Choroid plexus epithelial cell (primary cell): ENCODE measurements at places on chromosomes 2 and 18.

- no peak for DNase-seq
Measured at GRCh38 chr2:237358721-237359517, 55.0 kb downstream of the COL6A3 start.

GRCh38 chr2:198917275-198917674, 540.5 kb downstream of the SATB2 start:
- no peak for DNase-seq

- peak; percentile 77 for DNase-seq
Measured at GRCh38 chr18:36942264-36942663, 113.3 kb downstream of the KIAA1328 start.

DNA sequence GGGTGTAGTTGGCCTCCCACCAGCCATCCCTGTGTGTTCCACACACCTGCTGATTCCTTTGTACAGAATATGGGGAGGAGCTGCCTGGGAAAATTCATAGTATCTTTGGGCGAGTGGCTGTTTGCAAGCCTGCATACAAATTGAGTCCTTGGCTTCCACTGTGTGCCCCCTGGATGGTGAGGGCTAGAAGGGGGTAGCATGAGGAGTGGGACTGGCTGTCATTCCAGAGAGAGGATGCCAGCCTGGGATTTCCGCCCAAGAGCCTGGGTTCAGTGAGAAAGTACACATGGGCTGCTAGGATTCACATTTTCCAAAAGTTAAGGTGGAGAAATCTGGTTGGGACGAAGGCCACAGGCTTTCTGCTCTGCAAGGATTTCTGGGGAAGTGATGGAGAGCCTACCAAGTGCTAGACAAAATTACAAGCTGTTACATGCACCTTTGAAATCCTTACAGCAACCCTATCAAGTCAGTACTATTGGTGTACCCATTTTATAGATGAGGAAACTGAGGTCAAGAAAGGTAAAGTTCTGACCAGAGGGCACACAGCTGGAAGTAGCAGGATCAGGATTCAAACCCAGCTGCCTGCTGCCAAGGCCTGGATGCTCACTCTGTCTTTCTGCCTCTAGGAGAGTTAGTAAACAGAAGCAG, 606 bp upstream of the TOGARAM2 start:
- DNase-seq = no peak

DNA sequence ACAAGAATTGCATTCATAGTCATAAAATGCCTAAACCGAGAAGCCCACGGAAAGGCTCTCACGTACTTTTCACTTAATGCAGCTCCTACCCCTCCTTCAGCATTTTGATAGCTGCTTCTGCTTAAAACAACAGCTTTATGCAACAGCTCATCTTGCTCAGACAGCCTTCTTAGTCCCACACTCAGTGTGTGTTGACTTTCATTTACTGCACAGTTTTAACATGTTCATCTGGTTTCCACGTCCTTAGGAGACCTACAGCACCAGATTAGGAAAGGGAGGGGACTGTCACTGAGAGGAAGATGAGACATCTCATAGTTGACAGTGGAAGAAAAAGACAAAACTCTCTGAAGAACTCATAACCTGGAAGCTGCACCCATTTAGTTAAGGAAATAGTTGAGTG, 435.4 kb downstream of the SETBP1 start:
- DNase-seq = no peak

- peak; percentile 9 for DNase-seq
Measured at GRCh38 chr2:97966545-97967215, 29.1 kb downstream of the TMEM131 start.

GRCh38 chr2:228417526-228417925, 236.0 kb upstream of the SPHKAP start:
- DNase-seq = no peak

DNA sequence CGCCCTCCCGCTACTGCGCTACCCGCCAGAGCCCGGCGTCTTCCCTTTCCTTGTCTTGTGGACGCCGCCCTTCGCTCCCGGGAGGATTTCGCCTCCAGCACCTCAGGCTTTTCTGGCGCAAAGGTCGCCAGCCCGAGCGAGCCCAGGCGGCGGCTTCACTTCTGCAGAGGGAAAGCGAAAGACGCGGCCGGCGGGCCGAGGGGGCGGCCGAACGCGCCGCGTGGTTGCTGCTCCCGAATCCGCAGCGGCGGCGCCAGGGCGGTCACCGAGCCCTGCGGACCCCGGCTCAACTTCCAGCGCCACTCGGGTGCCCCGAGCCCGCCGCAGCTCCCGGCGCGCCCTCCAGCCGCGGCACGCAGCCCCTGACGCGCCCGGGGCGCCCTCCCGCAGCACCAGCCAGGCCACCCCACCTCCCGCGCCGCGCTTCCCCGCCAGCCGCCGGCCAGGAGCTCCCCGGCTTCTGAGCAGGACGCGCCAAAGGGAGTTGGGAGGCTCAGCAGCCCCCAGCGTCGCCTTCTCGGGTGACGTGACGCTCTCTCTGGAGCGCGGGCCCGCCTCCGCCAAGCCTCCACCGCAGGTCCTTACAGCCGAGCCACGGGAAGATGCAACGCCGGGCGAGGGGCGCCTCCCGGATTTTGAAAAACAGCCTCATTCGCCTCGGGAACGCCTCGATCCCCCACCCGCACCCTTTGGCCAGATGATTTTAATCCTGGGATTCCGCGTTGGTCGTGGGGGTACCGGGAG, 84.9 kb upstream of the EPB41L3 start:
- peak; percentile 42 for DNase-seq

- DNase-seq = no peak
Measured at GRCh38 chr2:105570757-105571156, 171.9 kb upstream of the FHL2 start.

DNA sequence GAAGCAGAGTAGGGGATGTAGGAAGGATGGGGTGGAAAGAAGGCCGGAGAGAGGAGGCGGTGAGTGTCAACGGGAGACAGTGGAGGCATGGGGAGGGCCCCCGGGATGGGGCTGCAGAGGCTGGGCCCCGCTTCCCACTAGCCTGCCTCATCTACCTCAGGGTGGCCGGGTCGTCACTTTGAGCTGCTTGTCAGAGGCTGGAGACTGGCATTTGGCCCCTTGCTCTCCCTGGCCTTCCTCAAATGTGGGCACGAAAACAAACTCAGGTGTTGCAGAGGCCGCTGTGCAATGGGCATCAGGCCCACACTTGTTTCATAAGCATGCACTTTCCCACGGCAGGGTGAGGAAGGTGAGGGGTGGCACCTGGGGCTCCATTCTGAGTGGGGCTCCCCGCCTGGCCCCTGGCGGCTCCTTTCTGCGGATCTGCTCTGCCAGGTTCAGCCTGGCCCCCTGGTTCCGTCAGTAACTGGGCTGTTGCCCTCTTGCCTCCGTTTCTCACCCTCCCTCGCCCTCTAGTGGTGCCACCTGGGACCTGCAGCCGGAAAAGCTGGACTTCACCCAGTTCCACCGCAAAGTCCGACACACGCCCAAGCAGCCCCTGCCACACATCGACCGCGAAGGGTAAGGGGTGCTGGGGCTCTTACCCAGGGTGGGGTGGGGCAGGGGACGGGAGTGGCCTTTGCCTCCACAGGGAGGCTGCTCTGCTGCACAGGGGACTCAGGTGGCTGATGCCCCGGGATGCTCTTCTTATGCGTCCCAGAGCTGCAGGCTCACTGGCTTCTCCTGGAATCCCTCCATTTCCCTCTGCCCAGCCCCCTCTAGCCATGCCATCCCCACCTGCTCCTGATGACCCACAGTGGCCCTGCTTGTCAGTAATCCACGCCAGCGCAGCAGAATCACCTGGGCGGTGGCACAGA, 125.4 kb downstream of the CTIF start:
- DNase-seq = peak; percentile 60

DNA sequence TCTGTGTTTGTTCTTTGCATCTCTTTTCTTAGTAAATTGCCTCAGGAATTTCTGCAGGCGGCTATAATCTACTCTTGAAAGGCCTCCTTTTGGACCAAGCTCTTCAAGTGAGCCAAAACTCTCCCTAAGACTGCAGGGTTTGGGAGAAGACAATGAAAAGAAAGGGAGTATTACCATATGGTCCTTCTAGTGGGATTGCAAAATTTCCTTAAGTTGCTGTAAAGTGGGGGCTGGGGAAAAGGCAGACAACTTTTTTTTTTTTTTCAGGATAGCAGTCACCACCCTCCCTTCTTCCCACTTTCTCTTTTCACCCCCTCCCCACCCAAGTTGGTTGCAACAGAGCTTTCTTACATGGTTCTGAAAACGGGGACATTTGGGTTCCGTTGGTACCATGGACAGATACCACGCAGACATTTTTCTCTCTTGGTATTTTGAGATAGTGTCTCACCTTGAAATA, 183.7 kb downstream of the FHOD3 start:
- DNase-seq = no peak

DNA sequence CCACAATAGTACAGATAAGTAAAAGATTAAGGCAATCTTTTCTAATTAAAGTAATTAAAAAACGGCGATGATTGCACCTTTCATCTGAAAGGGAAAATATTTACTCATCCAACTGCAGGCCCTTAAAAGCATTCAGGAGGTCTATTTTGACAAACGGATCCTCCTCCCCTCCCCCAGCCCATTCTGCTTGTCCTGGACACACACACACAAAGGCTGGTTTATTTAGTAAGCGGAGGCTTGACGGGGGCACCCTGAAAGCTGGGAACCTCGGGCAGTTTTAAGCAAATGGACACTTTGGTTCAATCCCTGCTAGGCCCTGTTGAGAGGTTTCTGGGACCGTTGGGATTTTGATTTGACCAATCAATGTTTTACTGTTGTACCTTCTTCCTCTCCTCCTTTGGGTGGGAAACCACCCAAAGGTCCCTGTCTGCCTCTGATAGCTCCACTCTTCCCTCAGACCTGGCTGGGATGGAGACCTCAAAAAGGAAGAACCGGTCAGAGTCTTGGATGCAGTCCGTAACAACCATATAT, 135.8 kb upstream of the HAAO start:
- DNase-seq = no peak

DNA sequence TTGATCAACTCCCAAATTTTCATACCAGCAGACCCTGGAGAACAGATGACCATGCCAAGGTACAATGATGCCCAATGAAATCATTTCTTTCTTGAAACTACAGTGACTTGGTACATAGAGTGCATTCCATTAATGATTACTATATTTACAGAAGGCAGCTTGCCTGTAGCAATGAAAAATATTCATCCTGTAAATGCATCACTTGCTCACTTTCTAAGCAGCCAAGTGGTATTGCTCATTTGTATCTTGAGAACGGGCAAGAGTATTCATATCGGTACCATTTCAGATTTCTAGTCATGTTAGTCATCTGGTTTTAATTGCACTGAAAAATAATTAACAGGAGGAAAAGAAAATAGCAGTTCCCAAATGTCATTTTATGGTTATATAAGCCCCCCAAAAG, 59.6 kb downstream of the VIL1 start:
- no peak for DNase-seq
